ENCODE measurements at places on chromosomes 2 and 18.
A peak's percentile ranks its signal among the peaks of the same experiment; 100 is the strongest.

- no peak for DNase-seq
Observed at GRCh38 chr2:88080545-88080944, 12.9 kb downstream of the SMYD1 start.

- no peak for DNase-seq
Observed at GRCh38 chr2:148876595-148877402, 1.8 kb downstream of the KIF5C start.

- DNase-seq = no peak
Observed at GRCh38 chr2:109623923-109624322, 9.8 kb downstream of the SOWAHC start.

- no peak for DNase-seq
Observed at GRCh38 chr2:12064153-12064552, 317.7 kb downstream of the LPIN1 start.

DNA sequence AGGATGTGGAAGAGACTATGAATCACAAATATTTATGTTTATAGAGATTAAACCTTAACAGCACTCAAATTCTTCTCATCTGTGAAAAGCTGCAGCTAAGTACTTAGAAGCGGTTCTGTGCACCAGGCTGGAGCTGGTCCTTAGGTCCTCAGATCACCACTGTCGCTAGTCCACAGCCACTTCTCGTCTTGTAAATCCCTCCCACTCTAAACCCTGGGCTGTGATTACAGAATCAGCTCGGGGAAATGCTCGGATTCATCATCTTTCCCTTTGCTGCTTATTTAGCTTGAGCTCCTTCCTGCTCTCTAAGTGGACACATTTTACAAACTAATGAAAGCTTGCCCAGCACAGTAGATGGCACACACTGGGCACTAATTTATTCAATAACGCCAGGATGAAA lies 61.7 kb downstream of the RNF152 start:
- peak; percentile 57 for DNase-seq

GRCh38 chr18:14943967-14944636 lies 196.1 kb downstream of the ANKRD30B start:
- DNase-seq = no peak

DNA sequence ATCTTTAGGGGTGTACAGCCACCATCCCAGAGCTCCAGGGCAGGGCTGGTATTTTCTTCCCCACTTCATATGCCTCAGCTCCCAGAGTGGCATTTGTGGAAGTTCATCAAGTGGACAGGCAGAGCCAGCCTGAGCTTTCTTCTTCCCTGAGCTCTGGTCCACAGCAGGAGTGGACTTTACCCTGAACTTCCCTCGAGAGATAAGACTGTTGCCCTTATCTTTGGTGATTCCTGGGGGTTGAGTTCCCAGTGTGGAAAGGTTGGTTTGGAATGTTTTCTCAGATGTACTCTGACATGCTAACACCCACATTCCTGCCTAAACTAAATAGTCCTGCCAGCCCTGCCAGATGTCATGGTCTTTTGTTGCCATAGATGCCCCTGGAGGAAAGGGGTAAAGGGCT lies 62.0 kb upstream of the LGALSL start:
- DNase-seq = no peak

DNA sequence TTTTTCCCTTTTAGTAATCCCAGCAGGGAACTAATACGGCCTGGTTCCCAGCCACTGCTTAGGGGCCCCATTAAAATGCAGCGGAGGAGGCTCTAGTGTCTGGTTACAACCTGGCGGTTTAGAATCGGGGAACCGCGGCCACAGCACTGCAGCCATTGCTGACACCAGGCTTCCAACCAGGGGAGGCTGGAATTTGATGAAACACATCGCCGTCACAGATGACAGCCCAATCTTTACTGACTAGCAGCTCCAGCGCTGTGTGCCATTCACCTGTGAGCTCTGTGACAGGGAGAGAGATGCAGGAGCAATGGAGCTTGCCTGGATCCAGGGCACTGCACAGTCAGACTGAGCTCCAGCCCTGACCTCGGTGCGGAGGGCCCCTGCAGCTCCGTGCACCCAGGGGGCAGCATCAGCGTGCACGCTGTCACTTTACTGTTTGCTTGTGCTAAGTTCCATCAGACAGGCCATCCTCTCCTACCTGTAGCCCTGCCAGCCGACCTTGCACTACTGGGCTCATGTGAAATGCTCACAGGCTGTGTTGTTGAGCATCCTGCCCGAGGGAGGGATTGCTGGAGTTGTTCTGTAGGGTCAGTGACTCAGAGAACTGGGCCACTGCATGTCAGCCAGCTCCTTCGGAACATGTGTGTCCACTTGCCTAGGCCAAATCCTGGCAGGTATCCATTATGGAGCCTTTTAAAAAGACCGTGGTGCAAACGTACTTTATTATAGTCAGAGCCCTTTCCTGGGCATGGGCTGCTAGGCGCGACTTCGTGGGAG lies 203.5 kb downstream of the SEPTIN10 start:
- DNase-seq = no peak

DNA sequence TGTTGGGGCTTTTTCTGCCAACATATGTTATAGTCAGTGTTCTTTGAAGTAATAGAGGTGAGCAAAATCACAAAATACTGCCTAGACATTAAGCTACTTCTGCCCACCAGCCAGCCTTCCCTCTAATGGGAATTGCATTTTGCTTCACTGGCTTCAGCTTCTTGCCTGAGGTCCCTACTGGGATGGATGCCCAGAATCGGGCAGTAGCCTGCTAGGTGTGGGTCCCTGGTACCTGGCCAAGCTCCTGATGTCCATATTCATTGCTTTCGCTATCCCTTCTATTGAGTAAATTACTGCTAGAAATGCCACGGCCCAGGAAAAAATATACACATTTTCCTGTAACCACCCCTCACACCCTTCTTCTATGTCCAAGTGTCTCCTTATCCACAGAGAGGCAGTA lies 27.0 kb downstream of the CRYGD start:
- no peak for DNase-seq

DNA sequence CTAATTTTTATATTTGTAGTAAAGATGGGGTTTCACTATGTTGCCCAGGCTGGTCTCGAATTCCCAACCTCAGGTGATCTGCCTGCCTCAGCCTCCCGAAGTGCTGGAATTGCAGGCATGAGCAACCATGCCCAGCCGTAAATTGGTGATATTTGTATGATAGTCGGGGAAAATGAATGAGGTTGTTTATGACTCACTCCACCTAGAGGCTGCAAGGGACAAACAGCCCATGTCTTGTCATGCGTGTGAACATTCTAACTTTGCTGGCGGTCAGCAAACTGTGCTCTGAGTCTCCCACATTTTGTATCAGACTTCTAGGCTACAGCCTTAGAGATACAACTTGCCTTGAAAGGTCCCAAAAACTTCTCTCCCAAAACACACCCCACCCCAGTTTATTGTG lies 133.5 kb upstream of the DTNA start:
- no peak for DNase-seq

GRCh38 chr18:46484971-46485370 lies 172.0 kb downstream of the LOXHD1 start:
- no peak for DNase-seq

- DNase-seq = no peak
Observed at GRCh38 chr2:28280619-28281018, 112.0 kb upstream of the FOSL2 start.

DNA sequence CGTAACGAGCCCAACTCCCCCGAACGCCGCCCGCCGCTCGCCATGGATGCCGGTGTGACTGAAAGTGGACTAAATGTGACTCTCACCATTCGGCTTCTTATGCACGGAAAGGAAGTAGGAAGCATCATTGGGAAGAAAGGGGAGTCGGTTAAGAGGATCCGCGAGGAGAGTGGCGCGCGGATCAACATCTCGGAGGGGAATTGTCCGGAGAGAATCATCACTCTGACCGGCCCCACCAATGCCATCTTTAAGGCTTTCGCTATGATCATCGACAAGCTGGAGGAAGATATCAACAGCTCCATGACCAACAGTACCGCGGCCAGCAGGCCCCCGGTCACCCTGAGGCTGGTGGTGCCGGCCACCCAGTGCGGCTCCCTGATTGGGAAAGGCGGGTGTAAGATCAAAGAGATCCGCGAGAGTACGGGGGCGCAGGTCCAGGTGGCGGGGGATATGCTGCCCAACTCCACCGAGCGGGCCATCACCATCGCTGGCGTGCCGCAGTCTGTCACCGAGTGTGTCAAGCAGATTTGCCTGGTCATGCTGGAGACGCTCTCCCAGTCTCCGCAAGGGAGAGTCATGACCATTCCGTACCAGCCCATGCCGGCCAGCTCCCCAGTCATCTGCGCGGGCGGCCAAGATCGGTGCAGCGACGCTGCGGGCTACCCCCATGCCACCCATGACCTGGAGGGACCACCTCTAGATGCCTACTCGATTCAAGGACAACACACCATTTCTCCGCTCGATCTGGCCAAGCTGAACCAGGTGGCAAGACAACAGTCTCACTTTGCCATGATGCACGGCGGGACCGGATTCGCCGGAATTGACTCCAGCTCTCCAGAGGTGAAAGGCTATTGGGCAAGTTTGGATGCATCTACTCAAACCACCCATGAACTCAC lies 673 bp downstream of the PCBP1 start:
- peak; percentile 58 for DNase-seq

DNA sequence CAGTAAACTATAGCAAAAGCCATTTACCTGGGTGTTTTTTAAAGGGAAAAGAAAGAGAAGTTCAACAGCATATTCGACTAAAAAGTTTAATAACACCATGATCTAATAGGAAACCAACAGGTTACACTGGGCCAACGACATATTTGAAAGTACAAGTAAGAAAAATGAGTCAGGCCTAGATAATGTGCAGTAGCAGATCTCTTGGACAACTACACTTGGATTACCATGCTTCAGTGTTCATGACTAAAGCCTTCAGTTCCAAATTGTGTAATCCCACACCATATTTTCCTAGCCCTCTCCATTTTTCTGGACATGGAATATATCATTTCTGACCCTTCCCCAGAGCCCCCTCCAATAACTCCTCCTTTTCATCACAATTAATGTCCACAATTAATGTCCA lies 39.1 kb upstream of the FIGN start:
- peak; percentile 88 for DNase-seq

- peak; percentile 51 for DNase-seq
Observed at GRCh38 chr2:128305555-128306080, 13.1 kb downstream of the HS6ST1 start.

DNA sequence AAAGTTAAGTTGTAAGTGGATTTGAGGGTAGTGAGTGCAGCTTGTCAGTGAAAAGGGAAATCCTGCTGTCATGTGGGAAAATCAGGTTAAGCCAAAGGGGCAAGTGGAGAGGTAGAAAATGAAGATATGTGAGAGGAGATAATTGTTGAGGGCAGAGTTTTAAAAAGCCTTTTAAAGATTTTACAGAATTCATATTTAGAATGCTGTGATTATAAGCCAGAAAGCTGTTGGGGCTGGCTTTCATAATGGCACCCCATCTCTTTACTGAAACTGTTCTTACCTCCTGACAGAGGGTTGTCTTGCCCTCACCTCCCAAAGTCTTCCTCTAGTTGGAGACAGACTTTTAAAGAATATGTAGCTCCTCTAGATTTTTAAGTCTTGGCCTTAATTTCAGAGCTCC lies 86.9 kb downstream of the MYO3B start:
- DNase-seq = no peak

DNA sequence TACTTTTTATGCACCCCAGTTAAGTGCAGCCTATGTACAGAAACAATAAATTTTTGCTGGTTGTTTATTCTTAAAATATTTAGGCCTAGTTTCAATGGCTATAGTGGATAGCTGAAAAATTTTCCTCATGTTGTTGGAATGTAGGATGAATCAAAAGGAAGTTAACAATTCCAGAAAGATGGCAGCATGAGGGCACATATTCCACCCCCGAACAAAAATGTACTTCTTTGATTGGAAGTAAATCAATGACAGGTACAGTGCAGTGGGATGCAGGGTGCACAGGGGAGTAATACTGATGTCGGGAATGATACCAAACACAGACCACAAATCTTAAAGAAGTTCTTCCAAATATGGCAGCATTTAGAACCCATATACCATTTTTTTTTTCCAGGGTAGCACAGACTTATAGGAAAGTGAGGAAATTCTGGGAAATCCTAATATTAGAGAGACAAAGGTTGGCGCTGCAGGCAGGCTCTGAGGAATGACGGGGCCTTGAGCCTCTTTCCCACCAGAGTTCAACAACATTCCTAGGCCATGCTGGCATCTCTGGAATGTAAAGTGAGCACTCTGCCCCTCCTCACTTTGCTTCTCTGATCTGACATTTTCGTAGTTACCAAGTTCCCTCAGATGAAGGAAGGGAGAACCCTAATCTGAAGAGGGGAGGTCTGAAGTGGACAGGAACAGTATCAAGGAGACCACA lies 36.6 kb upstream of the IKZF2 start:
- DNase-seq = peak; percentile 81

DNA sequence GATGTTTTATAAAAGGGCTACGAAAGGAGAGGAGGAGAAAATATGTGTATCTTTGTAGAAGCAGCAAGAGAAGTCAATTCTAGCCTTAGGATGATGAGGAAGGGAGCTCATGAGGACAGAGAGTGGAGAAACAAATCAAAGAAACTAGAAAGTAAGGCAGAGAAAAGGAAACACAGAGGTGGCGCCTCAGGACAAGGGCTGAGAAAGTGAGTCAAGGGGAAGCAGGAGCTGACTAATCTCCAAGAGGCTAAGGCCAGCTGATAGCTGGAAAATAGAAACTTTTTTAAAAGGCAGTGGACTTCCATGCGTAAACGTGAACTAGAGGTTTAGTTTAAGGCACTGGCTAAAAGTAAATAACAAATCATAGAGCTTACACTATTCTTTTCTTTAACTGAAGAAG lies 173.3 kb downstream of the ANKRD44 start:
- peak; percentile 50 for DNase-seq

GRCh38 chr2:15732341-15733077 lies 140.8 kb downstream of the DDX1 start:
- no peak for DNase-seq

- no peak for DNase-seq
Observed at GRCh38 chr18:75261430-75262223, 51.0 kb downstream of the TSHZ1 start.

DNA sequence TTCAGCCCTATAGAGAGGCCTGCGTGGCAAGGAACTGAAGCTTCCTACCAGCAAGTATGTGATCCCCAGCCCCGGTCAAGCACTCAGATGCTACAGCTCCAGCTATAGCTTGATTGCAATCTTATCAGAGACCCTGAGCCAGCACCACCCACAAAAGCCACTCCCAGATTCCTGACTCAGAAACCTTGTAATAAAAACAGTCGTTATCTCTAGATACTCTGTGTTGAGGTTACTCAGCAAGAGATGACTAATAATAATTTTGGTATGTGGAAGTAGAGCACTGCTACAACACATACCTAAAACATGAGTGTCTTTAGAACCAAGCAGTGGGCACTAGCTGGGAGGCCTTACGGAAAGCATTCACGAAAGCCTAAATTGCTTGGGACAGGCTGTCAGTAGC lies 216.9 kb downstream of the UXS1 start:
- DNase-seq = peak; percentile 66

DNA sequence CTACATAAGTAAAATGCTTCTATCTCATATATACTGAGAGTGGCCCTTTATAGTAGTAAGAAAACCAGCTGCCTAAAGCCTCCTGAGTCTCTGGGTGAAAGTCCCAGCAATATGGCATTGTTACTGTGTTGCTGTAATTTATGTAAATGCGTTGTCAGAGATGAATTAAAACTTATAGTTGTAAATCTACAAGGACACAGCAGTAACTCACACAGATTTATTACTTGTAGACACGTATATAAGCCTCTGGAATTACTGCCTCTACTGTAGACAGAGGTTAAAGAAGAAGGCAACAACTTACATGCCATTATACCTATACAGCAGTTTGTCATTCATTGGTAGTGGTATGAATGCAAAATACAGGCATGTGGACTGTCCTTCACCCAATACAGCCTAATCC lies 169.1 kb upstream of the BOD1L2 start:
- no peak for DNase-seq

GRCh38 chr2:50831676-50832075 lies 200.3 kb downstream of the NRXN1 start:
- no peak for DNase-seq
